ENCODE measurements at places on chromosomes 3 and 15.
A peak's percentile ranks its signal among the peaks of the same experiment; 100 is the strongest.

DNA sequence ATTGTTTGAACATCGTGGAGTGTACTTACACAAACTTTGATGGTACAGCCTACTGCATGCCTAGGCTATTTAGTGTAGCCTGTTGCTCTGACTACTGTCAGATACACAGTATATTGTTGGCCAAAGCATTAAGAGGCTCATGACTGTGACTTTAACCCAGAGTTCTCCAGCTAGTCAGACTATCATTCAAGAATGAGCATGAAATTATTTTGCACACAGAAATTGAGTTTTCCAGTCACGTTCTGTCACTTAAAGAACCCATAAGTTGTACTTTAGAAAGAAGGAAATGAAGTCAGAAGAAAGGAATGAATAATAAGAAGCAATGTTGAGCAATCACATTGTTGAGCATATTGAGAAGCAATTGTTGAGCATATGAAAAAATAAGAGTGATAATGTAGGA lies 37.6 kb upstream of the SLC22A13 start:
- peak; percentile 13 for DNase-seq

DNA sequence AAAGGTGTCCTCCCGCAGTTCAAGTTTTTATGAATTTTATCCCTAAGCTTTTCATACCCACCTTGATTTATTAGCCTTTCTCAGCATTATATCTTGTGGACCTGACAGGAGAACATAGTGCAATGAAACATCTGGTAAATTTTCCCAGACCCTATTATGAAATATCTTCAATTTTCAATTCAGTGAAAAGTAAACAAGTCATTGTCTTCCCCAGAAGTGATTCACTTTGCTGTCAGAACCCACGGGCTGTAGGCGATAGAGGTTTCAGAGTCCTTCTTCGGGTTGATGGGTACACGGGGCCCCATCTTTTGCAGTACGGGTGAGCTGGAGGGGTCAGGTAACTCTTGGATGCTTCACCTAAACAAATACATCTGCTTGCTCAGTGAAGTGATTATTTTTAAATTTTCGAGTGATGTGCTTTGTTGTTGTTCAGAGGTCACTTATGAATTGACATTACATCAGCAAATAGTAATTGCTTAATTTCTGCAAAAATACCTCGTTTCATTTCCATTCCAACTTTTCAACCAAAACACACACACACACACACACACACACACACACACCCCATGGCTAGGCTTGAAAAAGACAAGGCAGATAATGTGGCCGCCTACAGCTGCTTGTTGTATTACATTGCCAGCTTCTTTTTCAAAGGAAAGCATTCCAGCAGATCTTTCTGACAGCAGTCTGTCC lies 102.9 kb downstream of the SEMA6D start:
- DNase-seq: peak; percentile 25

- DNase-seq: no peak
Measured at GRCh38 chr3:195570344-195570743, 13.4 kb downstream of the APOD start.

DNA sequence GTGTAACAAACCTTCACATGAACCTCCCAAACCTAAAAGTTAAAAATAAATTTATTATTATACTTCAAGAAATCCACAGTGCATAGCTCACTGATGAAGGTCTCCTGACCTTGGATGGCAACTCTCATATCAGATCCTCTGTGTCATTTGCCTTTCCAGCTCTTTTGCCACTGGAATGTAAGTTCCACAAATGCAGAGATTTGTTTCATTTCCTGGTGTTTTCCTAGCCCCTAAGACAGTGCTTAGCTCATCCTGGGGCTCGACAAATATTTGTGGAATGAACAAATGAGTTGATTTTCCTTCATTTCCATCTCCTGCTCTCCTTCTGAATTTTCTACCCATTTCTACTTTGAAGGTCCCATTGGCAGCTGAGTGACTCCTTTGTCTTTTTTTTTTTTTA lies 56.0 kb downstream of the FRMD4B start:
- no peak for DNase-seq

- DNase-seq: no peak
Measured at GRCh38 chr15:46309914-46310313, 675.1 kb downstream of the SQOR start.

DNA sequence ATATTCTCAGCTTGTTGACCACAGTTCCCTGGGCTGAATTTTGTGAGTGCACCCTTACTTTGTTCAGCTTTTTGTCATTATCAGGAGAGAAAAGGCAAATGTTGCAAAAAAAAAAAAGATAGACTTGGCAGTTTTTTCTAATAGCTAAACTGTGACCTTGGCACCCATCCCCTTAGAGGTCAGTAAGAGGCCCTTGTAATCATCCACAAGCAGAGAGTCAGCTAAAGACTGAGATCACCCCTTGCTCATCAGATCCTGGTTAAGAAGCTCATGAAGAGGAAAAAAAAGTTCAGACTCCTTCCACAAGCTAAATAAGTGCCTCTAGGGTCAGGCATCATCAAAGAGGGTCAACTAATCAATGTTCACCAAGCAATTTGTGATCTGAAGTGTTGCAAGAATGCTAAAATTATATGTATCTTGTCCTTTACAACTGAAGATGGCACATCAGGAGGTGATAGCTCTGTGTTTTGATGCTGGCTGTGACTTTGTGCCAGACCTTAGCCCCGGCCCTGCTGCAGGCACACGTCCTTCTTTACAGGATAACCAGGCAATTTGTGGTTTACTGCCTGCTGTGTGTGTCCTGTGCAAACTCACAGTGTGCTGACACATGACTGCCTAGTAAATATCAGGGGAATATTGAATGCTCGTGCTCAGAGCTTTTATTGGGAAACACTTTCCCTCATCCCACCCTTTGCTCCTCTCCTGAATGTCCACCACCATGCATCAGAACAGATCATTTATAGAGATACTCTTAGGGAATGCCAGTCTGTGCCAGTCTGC lies 262.9 kb downstream of the IL5RA start:
- DNase-seq: no peak

GRCh38 chr3:143249014-143249413 lies 129.4 kb downstream of the CHST2 start:
- no peak for DNase-seq

- no peak for DNase-seq
Measured at GRCh38 chr3:16119887-16120286, 54.6 kb upstream of the GALNT15 start.

GRCh38 chr3:133930341-133930933 lies 34.8 kb upstream of the RAB6B start:
- DNase-seq: peak; percentile 43

DNA sequence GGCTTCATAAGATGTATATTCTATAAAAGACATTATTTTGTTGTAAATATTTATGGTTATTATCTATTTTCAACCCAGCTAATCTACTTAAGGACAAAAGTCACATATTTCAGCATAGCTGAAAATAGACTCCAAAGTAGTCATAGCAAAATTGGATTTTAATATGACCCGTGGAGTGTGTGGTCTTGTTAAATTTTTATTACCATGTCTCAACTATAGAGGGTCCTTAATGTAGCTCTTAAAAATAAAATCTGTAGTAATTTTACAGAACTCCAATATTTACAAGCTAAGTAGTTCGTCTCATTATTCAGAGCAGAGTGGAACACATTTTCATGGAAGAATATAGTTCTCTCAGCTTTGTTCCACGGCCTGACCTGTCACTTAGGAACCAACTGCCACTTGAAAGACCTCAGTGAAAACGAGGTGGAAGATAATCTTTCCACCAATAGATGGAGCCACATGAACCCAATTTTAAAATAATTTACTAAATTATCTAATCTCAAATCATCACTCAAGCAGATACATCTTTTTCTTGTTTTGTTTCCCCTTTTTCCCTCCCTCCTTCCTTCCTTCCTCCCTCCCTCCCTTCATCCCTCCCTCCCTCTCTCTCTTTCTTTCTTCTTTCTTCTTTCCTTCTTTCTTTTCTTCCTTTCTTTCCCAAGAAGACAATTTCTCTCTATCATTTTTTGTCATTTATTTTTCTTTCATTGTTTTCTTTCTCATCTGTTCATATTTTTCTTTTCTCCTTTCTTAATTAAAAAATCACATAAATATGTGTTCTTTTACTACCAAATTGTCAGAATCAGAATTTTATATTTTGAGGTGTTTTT lies 97.2 kb downstream of the CLDN1 start:
- no peak for DNase-seq

DNA sequence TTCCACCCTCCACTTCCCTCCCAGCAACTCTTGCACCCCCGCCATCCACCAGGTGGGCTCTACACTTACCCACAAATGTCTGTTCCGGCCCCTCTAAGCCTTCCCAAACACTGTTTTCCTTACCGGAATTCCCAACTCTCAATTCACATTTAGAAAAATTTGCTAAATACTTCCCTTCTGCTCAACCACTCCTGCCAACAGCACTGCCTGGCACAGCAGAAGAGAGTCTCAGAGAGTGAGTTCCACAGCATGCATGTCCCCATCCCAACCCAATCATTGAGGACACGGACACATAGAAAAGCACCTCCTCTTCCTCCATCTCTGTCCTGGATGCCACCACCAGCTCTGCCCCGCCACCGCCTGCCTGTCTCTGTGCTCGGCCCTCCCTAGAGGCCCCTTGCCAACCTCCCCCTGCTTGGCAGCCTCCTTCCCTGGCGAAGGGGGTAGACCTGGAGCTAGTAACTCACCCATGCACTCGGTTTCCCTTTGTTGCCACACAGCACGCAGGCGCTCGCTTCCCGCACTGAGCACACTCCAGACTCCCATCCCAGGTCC lies 66.2 kb upstream of the SLC6A1 start:
- no peak for DNase-seq

- DNase-seq: no peak
Measured at GRCh38 chr3:33186524-33187367, 31.9 kb downstream of the SUSD5 start.

DNA sequence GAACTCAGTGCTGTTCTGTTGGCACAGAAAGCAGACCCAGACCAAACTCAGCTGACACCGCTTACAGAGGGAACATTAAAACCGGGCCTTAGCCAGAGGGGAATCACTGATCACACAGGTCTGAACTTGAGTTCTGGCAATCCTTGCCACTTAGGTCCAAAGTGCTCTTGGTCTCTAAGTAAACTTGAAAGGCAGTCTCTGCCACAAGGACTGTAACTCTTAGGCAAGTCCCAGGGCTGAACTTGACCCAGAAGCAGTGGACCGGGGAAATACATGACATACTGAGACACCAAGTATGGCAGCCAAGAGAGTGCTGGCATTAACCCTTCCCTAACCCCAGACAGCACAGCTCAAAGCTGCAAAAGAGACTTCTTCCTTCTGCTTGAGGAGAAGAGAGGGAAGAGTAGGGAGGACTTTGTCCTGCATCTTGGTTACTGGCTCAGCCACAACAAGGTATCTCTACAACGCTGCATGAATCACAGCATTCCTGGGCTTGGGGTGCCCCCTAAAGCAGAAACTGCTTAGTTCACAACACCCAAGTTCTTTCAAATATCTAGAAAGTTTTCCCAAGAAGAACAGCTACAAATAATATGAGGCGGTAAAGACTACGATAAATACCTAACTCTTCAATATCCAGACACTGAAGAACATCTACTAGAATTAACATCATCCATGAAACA lies 32.5 kb downstream of the NAALADL2 start:
- DNase-seq: no peak

DNA sequence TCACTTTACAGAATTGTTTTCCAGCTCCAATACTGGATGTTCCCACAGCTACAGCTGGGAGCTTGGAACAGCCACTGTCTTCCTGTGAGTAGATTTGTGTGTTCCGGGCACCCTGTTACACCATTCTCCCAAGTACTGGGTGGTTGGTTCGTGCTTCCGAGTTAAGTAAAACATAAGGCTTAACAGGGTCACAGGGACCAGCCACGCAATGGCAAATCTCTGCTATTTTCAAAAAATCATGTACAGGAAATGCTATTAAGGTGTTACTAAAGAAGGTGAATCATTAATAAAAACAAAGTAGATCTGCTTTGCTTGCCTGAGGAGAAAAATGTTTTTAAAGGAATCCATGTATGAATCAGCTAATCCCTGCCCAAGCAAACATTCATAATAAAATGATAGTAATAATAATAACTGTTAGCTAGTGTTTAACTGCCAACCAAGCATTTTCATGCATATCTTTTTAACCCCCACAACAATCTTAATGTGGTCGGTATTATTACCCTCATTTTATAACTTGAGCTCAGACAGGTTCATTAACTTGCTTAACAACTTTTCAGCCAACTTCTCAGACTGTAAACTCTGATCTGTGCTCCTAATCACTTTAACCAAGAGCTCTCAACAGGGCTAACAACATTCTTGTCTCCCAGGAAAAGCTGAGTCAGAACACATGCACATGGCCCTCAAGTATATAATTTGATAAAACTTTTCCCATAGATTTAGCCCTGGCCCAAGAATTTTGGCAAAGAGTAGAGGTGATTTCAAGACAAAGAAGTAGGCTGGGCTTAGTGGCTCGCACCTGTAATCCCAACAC lies 2.7 kb upstream of the C2CD4A start:
- no peak for DNase-seq

DNA sequence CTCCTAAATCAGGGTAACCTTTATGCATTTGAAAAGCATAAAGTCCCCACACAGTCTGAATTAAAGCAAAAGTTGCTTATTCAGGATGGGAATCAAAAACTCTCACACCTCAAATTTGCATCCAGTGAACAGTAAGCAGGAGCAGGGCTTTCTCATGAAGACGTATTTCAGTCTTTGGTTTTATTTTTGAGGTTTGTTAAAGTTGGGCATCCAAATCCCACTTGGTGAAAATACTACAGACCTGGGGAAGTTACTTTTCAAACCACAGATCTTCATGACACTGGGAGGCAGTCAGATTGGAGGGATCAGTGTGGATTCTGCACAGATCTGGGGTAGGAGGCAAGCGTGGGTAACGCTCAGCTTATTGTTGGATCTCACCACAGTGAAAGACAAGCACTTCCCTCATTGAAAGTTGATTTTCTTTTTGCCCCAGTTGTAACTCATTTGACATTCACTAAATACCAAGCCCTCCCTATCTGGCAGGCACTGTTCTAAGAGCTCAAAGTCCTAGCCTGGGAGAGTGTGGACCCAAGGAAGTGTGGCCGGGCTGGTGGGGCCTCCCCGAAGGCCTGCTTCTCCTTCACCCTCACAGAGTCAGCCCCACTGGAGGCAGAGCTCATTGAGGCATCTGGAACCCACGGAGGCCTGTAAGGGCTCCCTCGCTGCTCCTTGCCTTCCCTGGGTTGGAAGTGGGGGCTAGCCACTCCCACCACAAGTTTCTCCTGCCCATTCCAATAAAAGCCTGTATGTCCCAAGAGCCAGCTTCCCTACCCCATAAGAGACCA lies 783 bp upstream of the ISG20 start:
- DNase-seq: peak; percentile 14

DNA sequence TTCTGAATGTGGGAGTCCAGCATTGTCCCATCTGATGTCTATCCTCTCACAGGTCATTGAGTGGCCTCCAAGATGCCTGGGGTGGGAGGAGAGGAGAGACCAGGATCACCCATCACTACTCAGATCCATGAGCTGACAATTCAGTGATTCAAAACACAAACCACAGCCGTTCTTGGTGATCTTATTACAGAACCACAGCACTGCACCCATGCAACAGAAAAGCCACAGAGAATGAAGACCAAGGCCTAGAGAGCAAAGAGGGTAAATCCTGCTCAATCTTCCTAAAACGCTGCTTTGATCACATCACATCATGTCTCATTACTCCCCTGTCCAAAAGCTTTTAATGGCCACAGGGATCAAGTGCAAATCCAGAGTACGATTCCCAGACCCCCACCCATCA lies 23.5 kb downstream of the ANP32A start:
- no peak for DNase-seq

GRCh38 chr3:99468918-99469317 lies 169.5 kb upstream of the COL8A1 start:
- no peak for DNase-seq

Measured in SJSA1 (cell line).